Keratinocyte (primary cell): ENCODE measurements at places on chromosomes 7 and 10.

- no peak for DNase-seq
Measured at GRCh38 chr10:72242675-72243074, 26.6 kb upstream of the ASCC1 start.

DNA sequence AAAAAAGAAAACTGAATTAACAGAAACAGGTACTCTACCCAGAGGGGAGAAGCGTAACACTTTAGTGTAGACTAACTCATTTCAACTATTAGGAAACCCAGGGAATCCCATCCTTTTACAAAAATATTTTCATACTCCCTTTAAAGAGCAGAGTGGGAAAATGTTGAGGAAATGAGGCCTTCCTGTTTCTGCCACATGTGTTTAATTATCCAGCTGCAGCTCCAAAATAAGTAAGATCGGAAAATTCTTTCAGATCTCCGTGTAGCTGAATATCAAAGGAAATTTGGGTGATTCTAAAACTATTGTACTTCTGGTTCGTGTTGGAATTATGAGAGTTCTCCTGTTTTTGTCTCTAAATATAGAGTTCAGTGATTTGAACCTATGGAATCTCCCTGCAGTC, 58.0 kb upstream of the CAV2 start:
- DNase-seq = no peak

DNA sequence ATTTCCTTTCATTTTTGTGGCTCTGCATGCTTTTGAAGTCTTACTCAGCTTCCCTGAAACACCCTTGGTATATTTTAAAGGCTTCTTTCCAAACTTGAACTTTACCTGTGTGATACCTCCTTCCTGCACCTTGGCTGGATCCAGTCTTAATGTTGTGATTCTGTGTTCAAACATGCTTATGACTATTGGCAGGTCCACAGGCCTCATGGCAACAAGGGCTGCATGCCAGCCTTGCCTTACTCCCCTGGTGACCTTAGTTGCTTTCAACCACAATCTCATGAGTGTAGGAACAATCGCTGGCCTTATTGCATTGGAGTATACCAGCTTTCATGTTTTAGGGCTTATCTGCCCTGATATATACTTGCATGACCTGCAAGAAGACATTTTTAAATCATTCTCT, 238.7 kb downstream of the KIF20B start:
- no peak for DNase-seq

DNA sequence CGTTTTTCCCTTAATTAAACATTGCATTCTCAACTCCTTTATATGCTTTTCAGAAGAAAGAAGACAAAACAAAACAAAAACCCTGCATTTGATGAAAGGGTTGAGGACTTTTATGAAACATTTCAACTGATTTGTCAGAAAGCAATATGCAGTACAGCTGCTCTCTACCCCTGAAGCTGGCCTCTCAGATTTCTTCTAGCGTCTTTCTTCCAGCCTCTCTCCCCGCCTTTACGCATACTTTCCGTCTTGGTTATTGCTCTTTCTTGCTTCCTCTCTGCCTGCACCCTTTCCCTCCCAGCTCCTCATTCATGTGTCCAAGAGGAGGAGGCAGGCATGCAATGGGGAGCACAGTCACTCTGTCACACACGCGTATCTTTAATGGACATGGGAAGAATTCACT, 91.0 kb upstream of the COL1A2 start:
- no peak for DNase-seq

DNA sequence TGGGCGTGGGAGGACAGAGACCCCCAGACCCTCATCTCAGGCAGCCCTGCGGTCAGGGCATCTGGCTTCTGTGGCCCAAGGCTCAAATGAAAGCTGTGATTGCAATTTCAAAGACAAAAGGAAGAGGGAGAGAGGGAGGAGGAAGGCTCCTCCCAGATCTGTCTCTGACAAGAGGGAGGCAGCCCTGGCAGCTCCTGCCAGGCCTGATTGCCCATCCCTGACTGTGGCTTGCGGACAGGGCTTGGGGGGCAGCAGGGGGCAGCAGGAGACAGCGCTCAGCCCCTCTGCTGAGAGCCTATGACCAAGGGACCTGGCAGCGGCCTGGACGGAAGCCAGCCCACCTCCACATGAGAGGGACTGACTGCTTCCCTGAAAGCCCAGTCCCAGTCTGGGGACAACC, 91.8 kb downstream of the PTPRN2 start:
- DNase-seq = no peak

DNA sequence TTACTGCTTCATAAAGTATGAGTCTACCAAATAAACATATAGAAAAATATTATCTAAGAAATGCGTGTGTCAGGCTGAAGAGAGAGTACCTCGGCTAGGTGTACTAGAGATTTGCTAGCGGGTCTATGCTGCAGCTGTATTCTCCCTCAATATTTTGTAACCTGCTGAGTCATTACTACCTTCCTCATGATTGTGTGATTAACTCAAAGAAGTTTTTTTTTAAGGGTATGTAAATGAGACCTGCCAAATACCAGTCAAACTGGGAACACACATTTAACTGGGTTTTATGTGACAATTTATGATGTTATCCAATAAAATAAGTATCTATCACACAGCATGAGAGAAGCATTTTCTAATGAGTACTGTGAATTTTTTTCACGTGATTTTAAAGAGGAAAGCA, 180.4 kb downstream of the RNF133 start:
- no peak for DNase-seq

GRCh38 chr10:44636625-44637024, 251.7 kb upstream of the CXCL12 start:
- DNase-seq = no peak

- peak; percentile 80 for DNase-seq
Measured at GRCh38 chr10:125084191-125084613, 76.2 kb downstream of the CTBP2 start.

DNA sequence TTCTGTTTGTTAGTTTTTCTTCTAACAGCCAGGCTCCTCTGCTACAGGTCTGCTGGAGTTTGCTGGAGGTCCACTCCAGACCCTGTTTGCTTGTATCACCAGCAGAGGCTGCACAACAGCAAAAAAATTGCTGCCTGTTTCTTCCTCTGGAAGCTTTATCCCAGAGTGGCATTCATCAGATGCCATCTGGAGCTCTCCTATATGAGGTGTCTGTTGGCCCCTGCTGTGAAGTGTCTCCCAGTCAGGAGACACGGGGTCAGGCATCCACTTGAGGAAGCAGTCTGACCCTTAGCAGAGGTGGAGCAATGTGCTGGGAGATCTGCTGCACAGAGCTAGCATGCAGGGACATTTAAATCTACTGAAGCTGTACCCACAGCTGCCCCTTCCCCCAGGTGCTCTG, 26.7 kb upstream of the CROT start:
- no peak for DNase-seq

DNA sequence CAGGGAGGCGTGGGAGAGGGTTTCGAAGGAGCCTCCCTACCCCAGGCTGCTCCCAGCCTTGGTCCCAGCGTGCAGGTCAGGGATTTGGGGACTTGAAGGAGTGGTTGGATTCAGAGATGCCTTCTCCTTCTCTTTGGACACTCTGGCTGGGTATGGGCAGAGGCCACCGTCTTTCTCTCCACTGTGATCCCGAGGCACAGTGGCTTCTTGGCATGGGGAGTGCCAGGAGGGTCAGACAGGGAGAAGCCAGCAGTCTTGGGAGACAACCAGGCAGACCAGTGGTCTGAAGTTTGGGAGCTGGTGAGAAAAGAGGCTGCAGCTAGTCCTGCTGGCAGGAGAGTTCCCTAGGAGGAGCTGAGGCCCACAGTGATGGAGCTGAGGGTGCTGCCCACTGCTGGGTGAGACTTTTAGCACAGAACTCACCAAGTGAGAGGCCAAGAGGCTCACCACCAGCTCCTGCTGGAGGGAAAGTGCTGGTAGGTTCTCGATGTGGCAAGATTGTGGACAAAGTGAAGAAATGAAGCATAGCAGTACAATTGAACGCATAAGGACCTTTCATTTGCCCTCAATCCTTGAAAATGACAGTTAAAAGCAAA, 35.2 kb upstream of the WDFY4 start:
- DNase-seq = no peak

GRCh38 chr7:78777829-78778228, 675.6 kb downstream of the MAGI2 start:
- no peak for DNase-seq

DNA sequence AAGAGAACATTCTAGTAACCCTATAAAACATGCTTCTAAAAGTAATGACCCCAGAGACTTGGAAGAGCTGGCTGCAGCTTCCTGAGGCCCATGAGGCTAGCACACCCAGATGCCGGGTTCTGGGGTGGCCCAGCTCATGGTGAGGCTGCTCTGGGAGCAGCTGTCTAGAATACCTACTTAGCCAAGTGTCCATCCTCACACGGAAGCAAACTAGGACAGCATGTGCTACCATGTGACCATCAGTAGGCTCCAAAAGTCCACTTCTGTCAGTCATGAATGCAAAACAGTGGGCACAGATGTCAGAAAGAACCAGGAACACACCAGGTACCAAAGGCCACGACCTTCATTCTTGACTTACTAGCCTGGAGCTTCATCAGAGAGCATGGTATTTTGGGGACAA, 32.4 kb downstream of the CTBP2 start:
- DNase-seq = no peak

- DNase-seq = no peak
Measured at GRCh38 chr7:133613250-133613790, 360.4 kb downstream of the EXOC4 start.
